ENCODE measurements at places on chromosomes 16 and 17. TPM values are rescaled to one million over a fixed set of nuclear protein-coding genes. Genes with fewer than 3 reads are reported as not detected.

DNA sequence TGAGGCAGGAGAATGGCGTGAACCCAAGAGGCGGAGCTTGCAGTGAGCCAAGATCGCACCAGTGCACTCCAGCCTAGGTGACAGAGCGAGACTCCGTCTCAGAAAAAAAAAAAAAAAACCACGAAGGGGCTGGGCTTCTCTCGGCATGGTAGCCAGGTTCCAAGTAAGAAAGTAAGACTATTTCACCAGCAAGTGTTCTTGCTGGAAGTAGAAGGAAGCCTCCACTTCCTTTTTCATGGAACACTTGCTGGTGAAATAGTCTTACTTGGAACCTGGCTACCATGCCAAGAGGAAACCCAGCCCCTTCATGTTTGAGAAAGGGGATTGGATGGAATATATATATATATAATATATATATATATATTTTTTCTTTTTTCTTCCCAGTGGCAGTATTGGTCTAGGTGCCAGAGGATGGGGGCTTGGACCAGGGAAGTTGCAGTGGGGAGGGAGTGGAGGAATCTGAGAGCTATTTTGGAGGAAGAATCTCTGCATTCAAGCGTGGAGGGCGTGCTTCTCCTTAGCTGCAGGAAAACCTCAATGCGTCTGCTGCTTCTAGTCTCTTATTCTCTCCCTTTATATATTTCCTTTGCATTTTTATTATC, 7.2 kb upstream of the N4BP1 start:
- DNase-seq, result no peak

DNA sequence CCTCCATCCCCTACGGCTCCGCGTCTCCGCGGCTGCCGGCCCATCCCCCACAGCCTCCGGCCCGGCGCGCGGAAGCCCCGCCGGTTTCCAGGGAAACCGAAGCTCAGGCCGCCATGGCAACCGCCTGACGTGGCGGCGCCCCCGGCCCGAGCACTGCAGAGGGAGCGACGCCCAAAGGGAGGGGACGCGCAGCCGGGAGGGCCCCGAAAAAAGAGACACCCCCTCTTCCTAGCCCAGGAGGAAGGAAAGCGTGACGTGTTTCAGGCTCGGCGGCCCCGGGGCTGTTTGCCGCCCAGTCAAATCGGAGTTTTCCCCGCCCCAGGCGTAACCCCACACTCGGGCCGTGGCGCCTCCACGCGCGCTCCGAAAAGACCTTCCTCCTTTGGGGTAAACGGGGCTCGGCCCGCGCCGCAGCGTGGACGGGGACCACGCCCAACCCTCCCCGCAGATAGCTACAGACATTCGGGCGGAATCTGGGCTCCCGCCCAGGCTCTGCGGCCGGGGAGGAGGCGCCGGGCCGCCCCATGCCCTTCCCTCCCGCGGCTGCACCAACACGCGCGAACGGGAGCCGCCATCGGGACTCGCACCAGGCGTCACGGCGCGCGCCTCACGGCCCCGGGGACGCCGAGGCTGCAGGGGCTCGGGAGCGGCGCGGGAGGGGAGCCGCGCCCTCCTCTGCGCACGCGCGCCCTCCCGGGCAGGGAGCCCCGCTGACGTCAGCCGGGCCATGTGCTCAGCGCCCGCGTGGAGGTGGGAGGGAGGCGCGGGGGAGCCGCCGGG, 7.5 kb downstream of the MNT start:
- peak; percentile 84 for DNase-seq

Gene CCL4
- total RNA-seq, result 26.2 TPM

Gene ZNF385C
- not detected for total RNA-seq

GRCh38 chr17:77440560-77440981, 299.8 kb downstream of the SEC14L1 start:
- DNase-seq, result no peak

DNA sequence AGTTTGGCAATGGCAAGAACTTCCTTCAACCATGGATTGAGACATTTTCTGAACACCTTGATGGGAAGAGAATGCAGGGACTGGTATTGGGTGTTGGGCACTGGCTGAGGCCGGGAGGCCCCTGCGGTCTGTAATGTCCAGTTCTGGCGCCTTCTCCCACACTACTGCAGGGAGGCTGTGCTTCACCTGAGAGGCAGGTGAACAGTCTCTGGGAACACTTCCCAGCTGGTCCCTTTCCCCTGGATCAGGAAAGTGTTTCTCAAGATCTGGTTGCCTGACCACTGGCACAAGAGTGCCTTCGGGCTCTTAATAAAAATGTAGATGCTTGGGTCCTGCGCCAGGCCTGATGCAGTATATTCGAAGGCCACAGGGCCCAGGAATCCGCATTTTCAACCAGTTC, 28.5 kb upstream of the NAT9 start:
- no peak for DNase-seq

Gene SSTR5
- total RNA-seq, result not detected

Gene CTRB1
- not detected for total RNA-seq

DNA sequence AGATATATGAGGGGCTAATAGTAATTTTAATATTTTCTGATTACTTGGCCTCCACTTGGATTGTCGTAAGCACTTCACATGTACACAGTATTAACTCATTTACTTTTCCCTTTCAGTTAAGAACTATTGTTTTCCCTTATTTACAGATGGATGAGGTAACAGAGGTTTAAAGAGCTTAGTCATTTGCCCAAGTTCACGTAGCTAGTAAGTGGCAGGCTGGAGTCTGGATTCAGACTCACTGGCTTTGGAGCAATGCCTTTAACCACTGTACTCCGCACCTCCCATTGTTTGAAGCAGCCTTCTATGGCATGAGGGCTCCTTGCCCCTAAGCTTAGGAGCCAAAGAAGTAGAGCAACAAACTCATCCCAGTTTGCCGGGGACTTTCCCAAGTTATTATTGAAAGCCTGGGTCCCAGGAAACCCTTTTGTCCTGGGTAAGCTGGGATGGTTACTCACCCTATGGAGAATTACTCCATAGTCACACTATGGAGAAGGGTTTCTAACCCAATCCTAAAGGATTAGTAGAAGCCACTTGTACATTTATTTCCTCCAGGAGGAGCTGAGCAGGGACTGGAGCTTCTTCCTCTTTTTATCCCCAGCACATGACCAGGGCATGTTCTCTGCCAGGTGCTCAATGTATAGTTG, 12.3 kb downstream of the FOXL1 start:
- DNase-seq, result no peak

Gene SMIM5
- total RNA-seq, result 0.60 TPM

DNA sequence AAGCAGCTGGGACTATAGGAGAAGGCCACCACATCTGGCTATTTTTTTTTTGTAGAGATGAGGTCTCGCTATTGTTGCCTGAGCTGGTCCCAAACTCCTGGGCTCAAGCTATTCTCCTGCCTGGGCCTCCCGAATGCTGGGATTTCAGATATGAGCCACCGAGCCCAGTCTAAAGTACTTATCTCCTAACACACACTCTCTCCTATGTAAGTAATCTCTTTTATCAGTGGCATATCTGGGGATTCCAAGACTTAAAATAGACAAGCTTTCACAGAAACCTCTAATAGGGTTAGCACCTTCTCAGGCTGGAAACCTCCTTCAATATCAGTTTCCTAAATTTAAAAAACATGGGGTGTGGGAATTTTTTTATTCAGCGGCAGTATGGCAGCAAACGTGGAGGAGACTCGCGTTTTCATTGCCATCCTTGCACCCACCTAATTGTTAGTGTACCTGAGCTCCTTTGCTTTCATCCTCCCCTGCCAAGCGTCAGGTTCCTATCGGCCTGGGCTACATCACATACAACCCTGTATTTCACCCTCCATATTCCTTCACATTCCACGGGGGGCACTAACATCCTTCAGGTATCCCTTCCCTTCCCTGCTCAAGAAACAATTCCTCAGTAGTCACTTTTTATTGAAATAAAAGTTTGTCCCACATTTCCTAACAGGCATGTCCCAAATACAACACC, 1.1 kb downstream of the EZH1 start:
- no peak for DNase-seq

DNA sequence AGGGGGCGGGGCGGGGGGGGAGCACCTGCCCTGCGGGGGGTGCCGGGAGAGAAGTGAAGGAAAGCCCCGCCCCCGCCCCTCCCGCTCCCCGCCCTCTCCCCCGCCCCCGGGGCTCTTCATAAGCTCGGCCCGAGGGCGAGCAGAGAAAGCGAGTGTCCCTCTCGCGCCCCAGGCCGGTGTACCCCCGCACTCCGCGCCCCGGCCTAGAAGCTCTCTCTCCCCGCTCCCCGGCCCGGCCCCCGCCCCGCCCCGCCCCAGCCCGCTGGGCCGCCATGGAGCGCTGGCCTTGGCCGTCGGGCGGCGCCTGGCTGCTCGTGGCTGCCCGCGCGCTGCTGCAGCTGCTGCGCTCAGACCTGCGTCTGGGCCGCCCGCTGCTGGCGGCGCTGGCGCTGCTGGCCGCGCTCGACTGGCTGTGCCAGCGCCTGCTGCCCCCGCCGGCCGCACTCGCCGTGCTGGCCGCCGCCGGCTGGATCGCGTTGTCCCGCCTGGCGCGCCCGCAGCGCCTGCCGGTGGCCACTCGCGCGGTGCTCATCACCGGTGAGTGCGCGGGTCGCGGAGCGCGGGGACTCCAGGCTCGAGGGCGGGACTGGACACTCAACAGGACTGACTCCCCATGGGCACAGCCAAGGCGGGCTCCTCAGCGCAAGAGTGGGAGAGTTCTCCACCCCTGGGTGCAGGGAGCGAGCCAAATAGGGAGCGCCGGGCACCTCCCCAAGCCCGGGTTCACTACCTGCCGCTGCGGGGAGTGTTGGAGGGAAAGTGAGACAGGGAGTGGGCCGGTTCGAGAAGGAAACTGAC, at the start of gene HSD11B2:
TSS of gene HSD11B2 (plus strand) at position 145 of the 798 bp plus-strand sequence. CDS start at position 273, 128 bp downstream.
- DNase-seq, result peak; percentile 41

- peak; percentile 90 for DNase-seq
Observed at GRCh38 chr17:19004421-19005136, at the start of gene FAM83G. Gene FAM83G (minus strand): TSS chr17:19004764. CDS start chr17:19004041, 723 bp downstream.

Gene SCARF1
- 0.25 TPM for total RNA-seq

DNA sequence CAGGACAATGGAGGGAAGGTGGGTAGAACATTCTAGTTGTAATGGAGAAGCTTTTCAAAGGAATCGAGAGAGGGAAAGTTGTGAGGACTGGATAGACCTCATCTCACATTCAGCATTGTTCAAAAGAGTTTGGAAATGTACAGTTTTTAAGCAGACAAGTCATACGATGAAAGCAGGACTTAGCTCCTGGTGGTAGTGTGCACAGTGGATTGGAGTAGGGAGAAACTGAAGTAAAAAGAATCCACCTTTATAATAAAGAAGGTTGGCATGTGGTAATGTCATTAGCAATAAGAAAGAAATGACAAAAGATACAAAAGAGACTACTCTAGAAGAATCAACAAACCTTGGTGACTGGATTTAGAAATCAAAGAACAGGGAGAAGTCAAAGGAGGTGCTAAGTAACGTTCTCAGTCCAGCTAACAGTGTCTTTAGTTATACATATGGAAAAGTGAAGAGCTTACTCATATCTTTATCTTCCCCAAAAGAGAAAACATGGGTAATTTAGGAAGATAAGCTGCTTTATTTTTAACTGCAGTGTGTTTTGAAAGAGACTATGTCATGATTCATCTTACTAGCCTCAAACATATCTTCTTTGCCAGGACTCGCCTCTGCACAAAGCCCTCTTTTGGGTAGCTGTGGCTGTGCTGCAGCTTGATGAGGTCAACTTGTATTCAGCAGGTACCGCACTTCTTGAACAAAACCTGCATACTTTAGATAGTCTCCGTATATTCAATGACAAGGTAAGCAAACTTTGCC, 18.7 kb upstream of the EVI2A start:
- no peak for DNase-seq

GRCh38 chr16:8963010-8963820, 491 bp downstream of the USP7 start:
- DNase-seq, result no peak

DNA sequence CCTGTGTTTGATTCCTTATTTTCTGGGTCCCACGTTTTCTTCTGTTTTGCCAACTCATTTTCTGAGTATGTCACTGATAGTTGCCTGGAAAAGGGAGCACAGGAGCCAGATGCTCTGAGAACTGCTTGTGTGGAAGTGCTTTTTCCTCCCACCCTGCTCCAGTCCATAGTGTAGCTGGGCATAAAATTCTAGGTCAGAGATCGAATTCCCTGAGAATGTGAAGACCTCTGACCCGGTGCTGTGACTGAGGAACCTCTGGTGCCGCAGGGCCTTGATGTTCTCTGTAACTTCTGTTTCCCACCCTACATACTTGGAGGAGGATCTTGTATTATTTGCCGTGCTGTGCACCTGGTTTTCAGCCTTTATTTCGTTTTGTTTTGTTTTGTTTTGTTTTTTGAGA, 19.5 kb upstream of the CAPN15 start:
- DNase-seq, result no peak

DNA sequence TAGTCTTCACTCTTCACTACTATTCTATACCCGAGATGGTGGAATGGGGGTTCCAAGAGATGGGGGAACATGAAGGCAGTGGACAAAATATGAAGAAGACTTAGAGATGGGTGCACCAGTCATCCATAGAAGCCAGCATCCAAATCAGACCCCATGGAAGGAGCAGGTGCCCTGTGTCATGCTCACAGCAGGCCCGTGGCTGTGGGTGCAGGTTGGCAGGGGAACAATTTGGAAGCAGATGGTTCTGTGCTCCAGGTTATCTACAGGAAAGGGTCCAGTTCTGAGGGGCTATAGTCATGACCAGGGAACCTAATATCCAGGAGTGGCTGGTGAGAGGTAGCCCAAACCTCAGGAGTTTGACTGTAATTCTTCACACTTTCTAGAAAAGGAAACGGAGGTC, 9.6 kb upstream of the LPCAT2 start:
- DNase-seq, result no peak

GRCh38 chr16:13176711-13177110, 275.3 kb downstream of the SHISA9 start:
- no peak for DNase-seq

GRCh38 chr17:77310336-77310735, 169.6 kb downstream of the SEC14L1 start:
- no peak for DNase-seq

Gene DOC2A
- total RNA-seq, result not detected

DNA sequence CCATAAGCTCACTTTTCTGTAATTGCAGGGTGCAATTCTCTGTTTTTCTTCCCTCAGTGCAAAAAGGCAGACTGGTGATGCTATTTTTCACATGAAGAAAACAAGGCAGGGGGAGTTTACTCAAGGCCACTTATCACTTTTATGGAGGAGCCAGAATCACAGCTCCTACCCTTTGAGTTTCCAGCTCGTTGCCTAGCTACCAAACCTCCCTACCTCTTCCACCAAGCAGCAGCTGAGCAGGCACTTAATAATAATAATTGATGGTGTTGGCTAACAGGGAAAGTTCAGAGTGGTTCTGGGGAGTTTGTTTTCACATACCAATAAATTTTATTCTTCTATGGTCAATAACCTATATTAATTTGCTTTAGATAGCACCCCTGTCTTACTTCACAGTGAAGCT, 31.9 kb upstream of the MPHOSPH6 start:
- no peak for DNase-seq

- no peak for DNase-seq
Observed at GRCh38 chr17:58556833-58557250, 42.4 kb upstream of the MTMR4 start.
